Panc1 (cell line): ENCODE measurements at places on chromosomes 2 and 18.

- DNase-seq: no peak
Measured at GRCh38 chr2:150520887-150521664, 33.6 kb upstream of the RND3 start.

GRCh38 chr2:61920548-61920947 is 15.1 kb downstream of the COMMD1 start:
- no peak for DNase-seq

DNA sequence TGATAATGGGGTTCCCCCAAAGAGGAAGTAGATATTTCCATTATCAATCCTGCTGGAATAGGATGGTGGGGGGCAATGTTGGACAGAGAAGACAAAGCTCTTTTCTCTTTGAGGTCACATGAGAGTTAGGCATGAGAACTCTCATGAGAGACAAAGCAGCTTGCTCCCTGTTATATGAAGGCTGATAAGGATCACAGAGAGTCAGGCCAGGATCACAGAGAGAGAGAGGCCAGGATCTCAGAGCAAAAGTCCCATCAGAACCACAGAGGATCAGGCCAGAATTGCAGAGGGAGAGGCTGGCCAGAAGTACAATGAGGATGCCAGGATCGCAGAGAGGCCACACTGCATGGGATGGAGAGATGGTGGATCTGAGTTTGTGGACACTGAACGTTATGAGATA is 457.1 kb downstream of the LPIN1 start:
- DNase-seq: no peak

GRCh38 chr2:237524631-237525030 is 37.6 kb downstream of the MLPH start:
- DNase-seq: no peak

GRCh38 chr2:71563872-71564271 is 110.5 kb downstream of the DYSF start:
- DNase-seq: no peak

- DNase-seq: no peak
Measured at GRCh38 chr2:180000434-180000833, 6.7 kb downstream of the CWC22 start.

GRCh38 chr18:9952633-9953416 is 39.0 kb downstream of the VAPA start:
- DNase-seq: no peak

GRCh38 chr2:209977386-209978239 is 24.8 kb upstream of the RPE start:
- DNase-seq: peak; percentile 10

DNA sequence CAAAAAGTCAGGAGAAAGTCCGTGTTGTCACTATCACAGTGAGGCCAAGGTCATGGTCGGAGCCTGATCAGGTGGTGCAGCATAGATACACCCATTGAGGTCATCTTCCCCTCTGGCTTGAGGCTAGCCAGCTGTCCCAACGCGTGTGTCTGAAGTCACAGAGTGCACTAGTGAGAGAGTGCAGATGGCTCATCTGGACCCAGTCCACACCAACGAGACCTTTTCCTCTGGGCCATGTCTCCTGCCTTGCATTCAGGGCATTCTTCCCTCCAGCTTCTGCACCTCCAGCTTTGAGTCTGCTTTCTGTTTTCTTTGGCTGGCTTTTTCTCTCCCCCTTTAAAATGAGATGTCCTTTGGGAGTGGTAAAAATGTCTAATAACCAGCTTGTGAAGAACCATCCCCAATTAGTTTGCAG is 146.9 kb downstream of the TDRD15 start:
- no peak for DNase-seq

GRCh38 chr2:57180042-57180567 is 866.5 kb upstream of the VRK2 start:
- no peak for DNase-seq

GRCh38 chr18:70822691-70823090 is 533.8 kb downstream of the SOCS6 start:
- no peak for DNase-seq

- DNase-seq: no peak
Measured at GRCh38 chr2:152251211-152251610, 75.6 kb upstream of the STAM2 start.

- no peak for DNase-seq
Measured at GRCh38 chr2:58215429-58215828, 25.7 kb downstream of the FANCL start.

DNA sequence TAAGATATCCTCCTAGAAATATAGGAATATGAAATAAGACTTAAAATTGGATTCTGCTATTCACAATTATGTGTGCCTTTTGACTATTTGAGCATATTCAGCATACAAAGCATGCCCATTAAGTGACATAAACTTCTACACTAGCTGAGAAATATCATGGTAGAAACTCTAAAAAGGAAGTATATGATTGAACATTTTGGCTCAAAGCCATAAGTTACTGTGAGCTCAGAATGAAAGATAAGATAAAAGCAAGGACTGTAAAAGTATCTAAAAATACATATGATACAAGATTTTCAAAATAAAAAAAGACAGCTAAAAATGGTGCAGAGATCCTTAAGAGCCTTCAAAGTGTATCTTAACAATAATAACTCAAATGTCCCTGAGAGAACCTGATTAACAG is 340.5 kb upstream of the SLC39A10 start:
- no peak for DNase-seq

- DNase-seq: no peak
Measured at GRCh38 chr2:64679673-64680425, 26.1 kb upstream of the SERTAD2 start.
